Keratinocyte (primary cell): ENCODE measurements at places on chromosomes 1 and 21. TPM values are rescaled to one million over a fixed set of nuclear protein-coding genes. Genes with fewer than 3 reads are reported as not detected.

- H3K27me3 ChIP-seq: no peaks in the 10 kb centered on the region
- H3K4me1 ChIP-seq: no peaks in the 10 kb centered on the region
- no peak overlapping the region for H3K4me3 ChIP-seq
- DNase-seq: no peak
These were observed 83.6 kb upstream of the CNTN2 start for GRCh38 chr1:204959374-204959773.

- no peaks in the 10 kb centered on the region for H3K4me1 ChIP-seq
- no peaks in the 10 kb centered on the region for H3K27me3 ChIP-seq
- no peaks in the 10 kb centered on the region for H3K36me3 ChIP-seq
- no peak overlapping the region for H3K27ac ChIP-seq
- no peak for DNase-seq
- H3K4me3 ChIP-seq: no peak overlapping the region
These were observed 335.6 kb downstream of the LRRIQ3 start for GRCh38 chr1:73862355-73862754.

GRCh38 chr1:9235096-9235459 lies 504 bp downstream of the H6PD start:
- no peaks in the 10 kb centered on the region for H3K36me3 ChIP-seq
- H3K27me3 ChIP-seq: no peaks in the 10 kb centered on the region
- peak overlapping the region; percentile 49 for H3K4me3 ChIP-seq
- H3K4me1 ChIP-seq: peaks cover 27% of the 10 kb centered on the region

The PRDM2 gene
- 10.8 to 14.2 TPM (median 13.8 TPM) in 3 replicates for polyA plus RNA-seq

The POTED gene
- not detected in 3 replicates for polyA plus RNA-seq

GRCh38 chr1:167441222-167441621 lies 77.1 kb downstream of the CD247 start:
- H3K36me3 ChIP-seq: no peaks in the 10 kb centered on the region
- no peak overlapping the region for H3K4me3 ChIP-seq
- H3K27me3 ChIP-seq: peaks cover 19% of the 10 kb centered on the region
- H3K27ac ChIP-seq: no peak overlapping the region
- no peaks in the 10 kb centered on the region for H3K4me1 ChIP-seq

DNA sequence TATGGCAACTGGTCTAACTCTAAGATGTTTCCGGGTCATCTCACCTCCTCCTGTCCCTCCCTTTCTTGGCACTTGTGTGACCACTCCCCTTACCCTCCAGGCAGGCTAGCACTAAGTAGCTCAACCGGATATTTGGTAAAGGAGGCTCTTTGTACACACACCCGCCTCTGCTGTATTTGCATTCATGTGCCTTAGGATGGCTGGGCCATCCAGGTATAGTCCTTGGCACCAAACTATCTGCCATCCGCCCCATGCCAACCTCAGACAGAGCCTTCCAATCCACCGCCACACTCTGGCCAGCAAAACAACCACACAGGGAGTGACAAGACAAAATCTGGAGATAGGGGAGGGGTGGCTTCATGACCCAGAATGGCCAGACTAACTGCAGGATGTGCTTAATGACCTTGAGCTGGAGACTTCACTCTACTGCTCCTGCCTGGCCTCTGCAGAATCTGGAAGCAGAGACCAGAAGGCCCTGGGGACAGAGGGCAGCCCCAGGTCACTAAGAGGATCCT lies 59.5 kb downstream of the CDK18 start:
- H3K4me1 ChIP-seq: no peaks in the 10 kb centered on the region
- H3K4me3 ChIP-seq: no peak overlapping the region
- DNase-seq: no peak
- no peak overlapping the region for H3K27ac ChIP-seq

The DRAM2 gene
- 50.7 to 118 TPM (median 117 TPM) in 3 replicates for polyA plus RNA-seq

DNA sequence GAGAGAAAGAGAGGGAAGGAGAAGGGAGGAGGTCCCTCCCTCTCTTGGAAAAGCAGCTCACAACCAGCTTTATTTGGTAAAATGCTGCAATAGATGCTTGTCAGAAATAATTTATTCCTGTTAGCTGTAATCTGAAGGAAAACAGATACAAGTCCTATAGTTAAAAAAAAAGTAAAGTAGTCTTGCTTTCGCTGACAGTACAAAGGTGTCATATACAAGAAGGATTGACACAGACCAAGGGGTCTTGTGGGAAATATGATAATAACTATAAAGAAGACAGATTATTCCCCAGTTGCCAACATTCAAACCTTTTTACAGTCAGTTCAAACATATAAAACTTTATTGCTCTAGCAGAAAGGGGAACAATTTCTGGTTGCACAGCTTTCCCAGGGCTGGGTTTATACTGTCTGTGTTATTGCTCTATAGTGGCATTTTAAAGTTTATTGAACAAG lies 145.0 kb downstream of the PBX1 start:
- DNase-seq: no peak
- no peak overlapping the region for H3K4me3 ChIP-seq
- no peak overlapping the region for H3K27ac ChIP-seq
- peaks cover 38% of the 10 kb centered on the region for H3K4me1 ChIP-seq
